ENCODE measurements at places on chromosomes 3 and 15.

GRCh38 chr3:111047042-111047441, 24.6 kb upstream of the NECTIN3 start:
- DNase-seq = no peak

DNA sequence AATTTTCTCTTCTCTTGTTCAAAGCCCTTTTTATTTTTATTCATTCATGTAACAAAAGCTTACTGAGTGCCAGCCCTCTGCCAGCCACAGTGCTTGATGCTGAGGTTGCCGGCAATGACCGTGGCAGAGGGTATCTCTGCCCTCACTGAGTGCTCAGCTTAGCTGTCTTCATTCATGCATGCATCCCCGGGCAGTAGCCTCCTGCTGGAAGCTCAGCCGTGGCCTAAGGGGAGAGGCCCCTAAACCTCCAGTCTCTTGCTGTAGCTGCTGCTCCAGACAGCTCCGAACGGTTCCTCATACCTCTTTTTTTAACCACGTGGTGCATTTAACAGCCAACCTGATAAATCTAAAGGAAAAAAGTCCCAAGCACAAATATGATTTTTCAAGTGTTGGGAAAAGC, 34.6 kb upstream of the CCDC66 start:
- DNase-seq = no peak

DNA sequence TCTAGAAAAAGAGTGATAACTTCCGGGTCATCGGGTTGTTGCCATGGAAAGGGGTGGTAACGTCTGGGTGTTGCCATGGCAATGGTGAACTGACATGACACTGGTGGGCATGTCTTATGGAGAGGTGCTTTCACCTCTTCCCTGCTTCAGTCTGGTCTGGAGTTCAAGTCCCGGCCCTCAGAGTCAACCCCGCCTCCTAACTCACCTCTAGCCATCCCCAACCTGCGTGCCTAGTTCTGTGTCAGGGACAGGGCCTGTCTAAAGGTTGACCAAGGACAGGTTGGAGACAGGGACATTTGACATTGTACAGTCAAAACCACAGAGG, 96.0 kb downstream of the LSM3 start:
- no peak for DNase-seq

- no peak for DNase-seq
Measured at GRCh38 chr3:179116816-179117215, 31.3 kb upstream of the PIK3CA start.

- no peak for DNase-seq
Measured at GRCh38 chr3:52218026-52218425, 7.4 kb downstream of the TLR9 start.

DNA sequence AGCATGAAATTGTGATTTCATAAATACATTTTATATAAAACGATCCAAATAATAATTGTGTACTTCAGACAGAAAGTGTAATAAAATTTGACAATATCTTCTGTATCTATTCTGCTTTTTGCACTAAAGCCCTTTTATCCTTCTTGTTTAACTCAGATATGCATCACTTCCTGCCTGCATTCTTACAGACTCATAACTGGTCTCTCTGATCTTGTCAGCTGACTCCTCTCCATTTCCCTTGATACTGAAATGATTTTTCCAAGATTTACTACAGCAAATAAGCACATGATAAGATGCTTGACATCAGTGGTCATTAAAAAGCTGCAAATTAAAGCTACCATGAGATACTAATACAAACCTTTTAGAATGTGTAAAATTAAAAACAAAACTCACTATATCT, 25.3 kb upstream of the SI start:
- DNase-seq = no peak
